Fibroblast of villous mesenchyme (primary cell): ENCODE measurements at places on chromosomes 7 and 10. TPM values are rescaled to one million over a fixed set of nuclear protein-coding genes. Genes with fewer than 3 reads are reported as not detected.

VIPR2 gene
- not detected in 2 replicates for total RNA-seq

TMEM213 gene
- total RNA-seq, result not detected in 2 replicates

DPYSL4 gene
- total RNA-seq, result under 0.01 and 0.86 TPM in 2 replicates

FBH1 gene
- total RNA-seq, result 78.9 and 91.5 TPM in 2 replicates

- DNase-seq, result peak; percentile 95
Observed at GRCh38 chr7:139936760-139937310, 107.8 kb downstream of the TBXAS1 start.

- DNase-seq, result no peak
Observed at GRCh38 chr7:91230503-91230902, 33.7 kb upstream of the FZD1 start.

- DNase-seq, result no peak
Observed at GRCh38 chr10:66202101-66202500, 723.7 kb upstream of the LRRTM3 start.

DNA sequence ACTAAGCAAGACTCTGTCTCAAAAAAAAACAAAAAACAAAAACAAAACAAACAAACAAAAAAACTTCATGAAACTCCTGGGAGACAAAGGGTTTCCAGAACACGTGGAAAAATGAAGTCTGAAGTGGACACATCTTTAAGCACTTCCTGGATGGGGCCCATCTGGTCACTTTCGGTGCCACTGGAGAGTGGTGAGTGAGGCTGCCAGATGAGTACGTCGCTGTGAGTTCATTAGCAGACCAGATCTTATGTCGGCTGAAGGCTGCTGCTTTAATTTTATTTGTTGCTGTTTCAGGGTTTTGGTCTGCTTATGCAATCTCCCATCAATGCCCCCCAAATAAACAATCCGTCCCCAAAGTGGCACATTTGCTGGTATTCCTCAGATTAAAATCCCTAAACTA is 64.4 kb downstream of the NPTX2 start:
- DNase-seq, result no peak

DNA sequence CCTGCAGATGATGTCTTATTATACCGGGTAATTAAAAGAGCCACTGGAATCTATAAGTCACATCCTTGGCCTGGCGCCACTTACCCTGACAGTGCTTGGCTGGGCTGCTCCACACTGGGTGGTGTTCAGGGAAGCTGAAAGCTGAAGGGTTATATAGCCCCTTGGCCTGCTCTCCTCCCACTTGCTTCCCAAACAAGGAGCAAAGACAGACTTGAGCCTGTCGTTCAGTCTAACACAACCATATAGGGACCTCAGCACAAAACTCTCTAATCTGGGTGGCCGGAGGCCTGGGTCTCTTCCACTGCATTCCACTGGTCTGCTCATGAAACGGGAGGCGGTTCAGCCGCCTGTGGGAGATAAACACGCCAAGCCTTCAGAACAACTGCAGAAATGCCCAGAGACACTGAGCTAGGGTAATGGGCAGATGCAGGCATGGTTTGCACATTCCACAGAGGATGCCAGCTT is at the start of gene ACTA2:
Gene ACTA2, minus strand, starts transcription at position 127 of the 465 bp plus-strand sequence. CDS start 3,843 bp downstream, outside the sequence.
- peak; percentile 65 for DNase-seq

- no peak for DNase-seq
Observed at GRCh38 chr10:69080226-69080625, 7.7 kb upstream of the SRGN start.

- no peak for DNase-seq
Observed at GRCh38 chr10:95782318-95782717, 26.4 kb downstream of the ENTPD1 start.

- DNase-seq, result no peak
Observed at GRCh38 chr7:68288144-68288593, 1291.5 kb downstream of the TYW1 start.

- DNase-seq, result no peak
Observed at GRCh38 chr7:157521752-157522151, 184.9 kb downstream of the DNAJB6 start.

- peak; percentile 53 for DNase-seq
Observed at GRCh38 chr7:83655951-83656556, 7.1 kb upstream of the SEMA3E start.

DNA sequence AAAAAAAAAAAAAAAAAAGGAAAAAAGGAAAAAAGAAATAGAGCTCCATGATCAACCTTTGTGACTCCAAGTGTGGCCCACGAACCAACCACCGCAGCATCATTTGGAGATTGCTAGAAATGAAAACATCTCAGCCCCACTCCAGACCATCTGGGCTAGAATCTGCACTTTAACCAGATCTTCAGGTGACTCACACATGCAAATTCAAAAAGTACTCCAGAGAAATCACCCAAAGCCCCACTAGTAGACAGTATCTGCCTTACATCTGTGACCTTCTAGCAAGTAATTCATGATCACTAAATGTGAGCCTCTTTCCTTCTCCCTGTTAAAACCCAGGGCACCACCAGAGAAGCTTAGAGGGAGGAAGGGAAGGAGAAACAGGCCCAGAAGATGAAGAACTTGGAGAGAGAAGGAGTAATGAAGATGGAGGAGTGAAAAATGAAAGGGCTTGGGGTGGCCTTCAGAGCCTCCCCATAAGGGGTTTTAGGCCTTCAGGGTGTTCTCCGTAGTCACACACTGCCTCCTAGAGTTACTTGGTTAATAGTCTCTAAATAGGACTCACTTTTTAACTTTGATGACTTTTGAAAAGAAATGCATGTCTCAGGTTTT is 94.0 kb downstream of the SLC37A3 start:
- DNase-seq, result peak; percentile 28

DNA sequence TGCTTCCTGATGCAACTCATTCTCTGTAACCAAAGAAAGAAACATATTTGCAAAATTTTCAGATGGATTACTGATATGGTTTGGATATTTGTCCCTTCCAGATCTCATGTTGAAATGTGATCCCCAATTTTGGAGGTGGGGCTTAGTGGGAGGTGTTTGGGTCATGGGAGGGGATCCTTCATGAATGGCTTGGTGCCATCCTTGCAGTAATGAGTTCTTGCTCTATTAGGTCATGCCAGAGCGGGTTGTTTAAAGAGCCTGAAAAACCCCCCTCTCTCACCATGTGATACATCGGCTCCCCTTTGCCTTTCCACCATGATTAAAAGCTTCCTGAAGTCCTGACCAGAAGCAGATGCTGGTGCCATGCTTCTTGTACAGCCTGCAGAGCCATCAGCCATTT is 43.8 kb upstream of the PRKG1 start:
- DNase-seq, result no peak

GRCh38 chr10:78777466-78777865 is 291.3 kb upstream of the ZMIZ1 start:
- DNase-seq, result peak; percentile 78
